Daoy (cell line): ENCODE measurements at places on chromosomes 1 and 21.
A peak's percentile ranks its signal among the peaks of the same experiment; 100 is the strongest.

- no peak for DNase-seq
Measured at GRCh38 chr1:41394959-41395956, 34.0 kb downstream of the FOXO6 start.

GRCh38 chr1:160883581-160884513 is 1.1 kb downstream of the ITLN1 start:
- no peak for DNase-seq

DNA sequence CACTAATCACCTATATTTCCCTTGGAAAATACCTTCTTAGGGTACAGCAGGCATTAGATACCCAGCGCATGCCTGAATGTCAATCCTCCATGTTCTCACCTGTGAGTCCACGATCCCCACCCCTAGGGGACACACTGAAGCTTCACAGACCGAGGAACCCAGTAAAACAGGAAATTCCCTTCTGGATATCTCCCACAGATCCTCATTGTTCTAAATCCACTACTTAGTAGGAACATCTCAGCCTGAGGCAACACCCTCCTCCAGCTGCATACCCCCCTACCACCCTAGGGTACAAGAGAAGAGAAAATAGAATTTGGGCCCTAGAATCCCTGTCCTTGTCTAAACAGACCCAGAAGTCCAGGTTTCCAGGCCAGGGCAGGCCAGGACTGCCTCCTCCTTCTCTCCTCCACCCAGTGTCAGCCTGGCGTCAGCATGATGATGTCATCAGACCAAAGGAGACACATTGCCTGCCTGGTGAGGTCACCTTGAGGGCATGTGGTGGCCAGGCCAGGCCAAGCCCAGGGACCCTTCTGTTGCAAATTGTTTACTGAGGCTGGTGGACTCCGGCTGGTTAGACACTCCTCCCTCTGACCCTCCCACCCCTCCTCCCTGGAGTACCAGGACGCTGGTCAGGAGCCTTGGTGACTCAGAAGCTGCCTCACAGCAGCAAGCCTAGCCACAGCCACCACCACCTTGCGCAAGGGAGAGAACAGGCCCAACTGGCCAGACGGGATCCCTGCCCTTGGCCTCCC is 6.2 kb downstream of the NECTIN4 start:
- peak; percentile 90 for DNase-seq

DNA sequence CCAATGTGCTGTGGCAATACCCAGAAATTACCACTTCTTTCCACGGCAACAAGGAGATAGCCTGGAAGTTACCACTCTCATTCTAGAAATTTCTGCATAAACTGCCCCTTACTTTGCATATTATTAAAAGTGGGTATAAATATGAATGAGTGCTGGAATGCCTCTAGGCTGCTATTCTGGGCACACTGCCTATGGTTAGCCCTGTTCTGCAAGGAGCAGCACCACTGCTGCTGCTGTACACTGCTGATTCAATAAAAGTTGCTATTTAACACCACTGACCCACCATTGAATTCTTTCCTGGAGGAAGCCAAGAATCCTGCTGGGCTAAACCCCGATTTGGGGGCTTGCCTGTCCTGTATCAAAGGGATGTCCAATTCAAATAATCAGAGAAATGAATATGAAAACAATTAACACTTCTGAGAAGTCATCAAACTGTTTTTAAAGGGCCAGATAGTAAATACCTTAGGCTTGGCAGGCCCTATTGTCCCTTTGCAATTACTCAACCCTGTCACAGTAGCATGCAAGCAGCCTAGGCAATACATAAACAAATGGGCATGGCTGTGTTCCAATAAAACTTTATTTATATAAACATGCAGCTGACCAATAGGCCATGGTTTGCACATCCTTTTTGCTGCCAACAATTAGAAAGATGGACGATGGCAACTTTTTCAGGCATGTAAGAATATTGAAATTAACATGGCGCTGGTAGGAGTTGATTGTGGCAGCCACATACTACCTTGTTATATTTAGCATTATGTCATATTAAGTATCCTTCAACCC is 369.4 kb upstream of the B3GALT2 start:
- DNase-seq = no peak

GRCh38 chr1:233300326-233300725 is 4.8 kb upstream of the PCNX2 start:
- DNase-seq = no peak

- no peak for DNase-seq
Measured at GRCh38 chr1:53549781-53550180, 90.6 kb downstream of the DMRTB1 start.
